T-cell (primary cell): ENCODE measurements at places on chromosomes 16 and 17.
A peak's percentile ranks its signal among the peaks of the same experiment; 100 is the strongest.

DNA sequence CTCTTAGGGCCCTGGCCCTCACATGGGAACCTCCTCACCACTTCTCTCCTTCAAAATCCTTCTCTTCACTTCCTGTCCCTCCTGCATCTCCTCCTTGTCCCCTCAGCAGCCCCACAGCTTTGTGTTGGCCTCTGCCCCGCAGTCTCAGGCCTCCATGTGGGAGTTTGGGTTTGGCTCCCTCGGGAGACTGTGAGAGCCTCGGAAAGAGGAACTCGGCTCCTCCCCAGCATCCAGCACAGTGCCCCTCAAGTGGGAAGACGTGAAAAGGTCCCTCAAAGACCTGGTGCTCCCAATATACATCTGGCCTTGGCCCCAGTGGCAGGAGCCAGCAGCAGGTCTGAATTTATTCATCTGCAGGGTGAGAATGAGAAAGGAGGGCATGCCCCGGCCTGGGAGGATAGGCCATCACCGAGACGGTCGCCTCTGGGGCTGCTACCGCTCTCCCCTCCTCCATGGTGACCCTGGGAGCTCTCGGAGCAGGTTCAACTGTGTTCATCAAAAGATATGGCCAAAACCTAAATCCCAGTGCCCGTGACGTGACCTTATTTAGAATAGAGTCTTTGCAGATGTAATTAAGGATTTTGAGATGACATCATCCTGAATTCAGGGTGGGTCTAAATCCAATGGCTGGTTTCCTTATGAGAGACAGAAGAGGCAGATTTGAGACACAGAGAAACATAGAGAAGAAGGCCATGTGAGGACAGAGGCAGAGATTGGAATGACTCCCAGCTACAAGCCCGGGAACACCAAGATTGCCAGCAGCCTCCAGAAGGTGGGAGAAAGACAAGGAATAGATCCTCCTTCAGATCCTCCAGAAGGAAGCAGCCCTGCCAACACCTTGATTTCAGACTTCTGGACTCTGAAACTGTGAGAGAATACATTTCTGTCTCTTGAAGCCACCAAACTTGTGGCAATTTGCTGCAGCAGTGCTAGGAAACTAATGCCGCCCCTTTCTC, 135.1 kb downstream of the MRM1 start:
- DNase-seq: no peak

GRCh38 chr16:53094013-53094630, 39.3 kb downstream of the CHD9 start:
- peak; percentile 4 for DNase-seq

GRCh38 chr17:13735444-13735843, 133.7 kb upstream of the HS3ST3A1 start:
- DNase-seq: no peak

GRCh38 chr16:67396159-67397035, 3.1 kb upstream of the TPPP3 start:
- DNase-seq: no peak

GRCh38 chr17:29368926-29369325, 21.2 kb upstream of the TAOK1 start:
- no peak for DNase-seq

DNA sequence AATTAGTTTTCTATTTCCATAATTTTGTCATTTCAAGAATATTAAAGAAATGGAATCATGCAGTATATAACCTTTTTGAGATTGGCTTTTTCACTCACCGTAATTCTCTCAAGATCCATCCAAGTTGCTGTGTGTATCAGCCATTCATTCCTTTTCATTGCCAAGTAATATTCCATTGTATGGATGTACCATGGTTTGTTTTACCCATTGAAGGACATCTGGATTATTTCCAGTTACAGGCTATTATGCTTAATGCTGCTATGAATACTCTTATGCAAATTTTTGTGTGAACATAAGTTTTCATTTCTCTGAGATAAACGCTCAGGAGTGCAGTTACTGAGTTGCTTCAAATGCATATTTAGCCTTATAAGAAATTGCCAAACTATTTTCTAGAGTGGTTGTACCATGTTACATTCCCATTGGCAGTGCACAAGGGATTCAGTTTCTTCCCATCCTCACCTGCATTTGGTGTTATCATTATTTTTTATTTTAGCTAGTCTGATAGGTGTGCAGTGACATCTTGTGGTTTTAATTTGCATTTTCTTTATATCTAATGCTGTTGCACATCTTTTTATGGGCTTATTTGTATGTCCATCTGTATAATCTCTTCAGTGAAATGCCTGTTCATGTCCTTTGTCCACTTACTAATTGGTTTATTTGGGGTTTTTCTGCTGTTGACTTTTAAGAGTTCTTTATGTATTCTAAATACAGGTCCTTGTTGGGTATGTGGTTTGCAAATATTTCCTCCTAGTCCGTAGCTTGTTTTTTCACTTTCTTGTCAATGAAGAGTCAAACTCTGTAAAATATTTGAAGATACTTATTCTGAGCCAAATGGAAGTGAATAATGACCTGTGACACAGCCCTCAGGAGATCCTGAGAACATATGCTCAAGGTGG, 32.7 kb downstream of the BMERB1 start:
- no peak for DNase-seq

DNA sequence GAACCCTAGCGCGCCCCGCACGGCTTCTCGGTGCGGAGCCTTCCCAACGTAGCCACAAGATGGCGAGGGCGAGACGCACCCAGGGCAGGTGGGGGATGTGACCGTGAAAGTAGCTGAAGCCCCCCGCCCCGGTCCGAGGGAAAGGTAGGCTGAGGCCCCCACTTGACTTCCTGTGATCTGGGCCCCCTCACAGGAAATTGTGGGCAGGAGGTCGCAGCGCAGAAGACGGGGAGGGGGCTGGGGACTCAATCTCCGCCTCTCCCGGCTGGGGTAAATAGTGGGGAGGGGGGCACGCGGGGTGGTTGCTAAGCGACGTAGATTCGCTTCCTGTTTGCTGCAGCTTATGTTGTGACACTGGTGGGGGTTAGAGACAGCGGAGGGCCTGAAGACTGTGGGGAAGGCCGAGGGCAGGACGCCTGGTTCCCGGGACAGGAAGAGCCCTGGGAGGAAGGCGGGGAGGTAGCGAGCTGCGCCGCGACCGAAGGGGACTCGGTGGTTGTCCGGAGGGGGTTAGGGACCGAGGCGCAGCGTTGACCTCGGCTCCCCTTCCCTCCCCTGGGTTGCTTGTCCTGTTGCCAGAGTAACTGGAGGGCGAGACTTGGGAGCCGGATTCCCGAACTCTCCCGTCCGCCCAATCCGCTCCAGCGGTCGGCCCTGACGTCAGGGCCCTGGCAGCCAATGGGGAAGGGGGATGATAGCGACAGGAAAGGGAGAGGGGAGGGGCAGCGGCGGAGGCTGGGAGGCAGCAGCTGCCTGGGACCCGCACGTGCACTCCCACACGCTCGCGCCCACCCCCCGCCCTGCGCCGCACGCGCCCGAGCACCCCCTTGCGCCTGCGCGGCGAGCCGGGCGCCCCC, 1.2 kb downstream of the KDM6B start:
- DNase-seq: peak; percentile 92

GRCh38 chr17:9290226-9290613, 268.9 kb downstream of the NTN1 start:
- DNase-seq: no peak

GRCh38 chr16:29012913-29013553, 28.2 kb downstream of the LAT start:
- peak; percentile 39 for DNase-seq

DNA sequence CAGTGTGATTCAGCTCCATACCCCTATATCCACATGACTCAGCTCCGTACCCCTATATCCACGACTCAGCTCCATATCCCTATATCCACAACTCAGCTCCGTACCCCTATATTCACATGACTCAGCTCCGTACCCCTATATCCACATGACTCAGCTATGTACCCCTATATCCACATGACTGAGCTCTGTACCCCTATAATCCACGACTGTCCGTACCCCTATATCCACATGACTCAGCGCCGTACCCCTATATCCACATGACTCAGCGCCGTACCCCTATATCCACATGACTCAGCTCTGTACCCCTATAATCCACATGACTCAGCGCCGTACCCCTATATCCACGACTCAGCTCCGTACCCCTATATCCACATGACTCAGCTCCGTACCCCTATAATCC, 16.8 kb downstream of the CYB5D2 start:
- no peak for DNase-seq

GRCh38 chr16:9270424-9270823, 179.0 kb downstream of the HAPSTR1 start:
- no peak for DNase-seq

DNA sequence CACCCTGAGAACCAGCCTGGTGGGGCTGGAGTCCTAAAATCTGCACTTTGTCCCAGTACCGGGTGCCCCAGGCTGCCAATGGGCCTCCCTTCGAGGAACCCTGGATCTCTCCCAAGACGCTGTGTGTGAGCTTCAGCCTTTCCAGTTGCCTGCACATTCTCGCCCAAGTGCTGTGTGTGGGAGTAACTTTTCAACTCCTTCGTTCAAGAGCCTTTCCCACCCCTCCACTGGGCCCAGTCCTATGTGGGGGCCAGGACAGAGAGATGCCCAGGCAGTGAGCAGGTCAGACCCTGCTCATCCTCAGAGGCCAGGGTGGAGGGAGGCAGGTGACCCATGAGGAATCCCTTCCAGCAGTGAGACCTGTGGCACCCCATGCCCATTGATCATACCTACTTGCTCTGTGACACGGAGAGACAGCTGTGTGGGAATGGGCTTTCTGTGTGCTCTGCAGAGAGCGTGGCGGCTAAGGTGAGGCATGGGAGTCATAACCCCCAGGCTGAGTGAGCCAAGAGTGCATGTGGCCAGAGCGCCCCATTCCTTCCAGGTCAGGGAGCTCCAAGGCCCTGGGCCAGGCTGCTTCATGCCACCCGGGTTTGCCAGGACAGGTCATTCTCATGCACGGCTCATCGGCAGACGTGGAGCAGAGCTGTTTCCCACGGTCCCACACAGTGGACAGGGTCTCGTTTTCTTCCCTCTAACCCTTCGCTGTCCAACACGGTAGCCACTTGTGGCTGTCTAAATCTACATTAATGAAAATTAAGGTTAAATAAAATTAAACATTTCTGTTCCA, 154.4 kb downstream of the CLEC16A start:
- DNase-seq: no peak

GRCh38 chr17:57106107-57106835, 21.2 kb downstream of the AKAP1 start:
- DNase-seq: no peak

GRCh38 chr17:35529866-35530265, 7.6 kb downstream of the SLFN12L start:
- DNase-seq: no peak

- no peak for DNase-seq
Measured at GRCh38 chr17:72555052-72555451, 434.2 kb downstream of the SOX9 start.

DNA sequence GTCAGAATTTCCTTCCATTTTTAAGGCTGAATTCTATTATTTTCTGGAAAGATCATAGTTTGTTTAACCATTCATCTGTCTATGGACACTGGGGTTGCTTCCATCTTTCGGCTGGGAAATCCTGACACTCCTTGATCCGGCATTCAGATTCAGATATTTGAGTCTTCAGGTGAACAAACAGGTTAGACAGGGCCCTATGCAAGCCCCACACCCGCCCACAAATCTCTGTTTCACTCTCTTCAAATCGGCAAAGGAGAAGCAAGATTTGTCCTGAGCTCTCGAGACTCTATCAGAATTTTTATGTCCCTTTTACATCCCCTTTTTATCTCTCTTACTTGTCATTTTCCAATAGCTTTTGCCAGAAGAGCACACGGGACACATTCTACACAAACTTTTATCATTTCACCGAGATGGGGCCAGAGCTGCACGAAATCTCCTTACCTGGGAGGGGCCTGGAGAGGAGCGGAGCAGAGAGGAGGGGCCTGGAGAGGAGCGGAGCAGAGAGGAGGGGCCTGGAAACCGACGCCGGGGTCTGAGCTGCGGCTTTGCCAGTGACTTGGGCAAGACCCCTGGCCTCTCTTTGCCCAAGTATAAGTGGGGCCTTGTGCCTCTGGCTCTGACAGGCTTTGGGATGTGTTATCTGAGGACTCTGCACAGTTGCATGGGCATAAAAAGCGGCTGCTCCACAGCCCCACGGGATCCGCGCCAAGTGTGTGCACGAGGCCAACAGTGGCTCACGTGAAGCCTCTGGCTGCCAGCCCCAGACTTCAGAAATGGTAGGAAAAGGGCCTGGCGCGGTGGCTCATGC, 54.3 kb upstream of the RBFOX3 start:
- DNase-seq: no peak

- peak; percentile 19 for DNase-seq
Measured at GRCh38 chr17:2710803-2711607, 559 bp downstream of the CLUH start.

- DNase-seq: no peak
Measured at GRCh38 chr17:44383363-44383762, 6.1 kb downstream of the ITGA2B start.

- DNase-seq: no peak
Measured at GRCh38 chr16:81973737-81974136, 37.5 kb downstream of the SDR42E1 start.

- no peak for DNase-seq
Measured at GRCh38 chr17:8905331-8905730, 37.9 kb upstream of the PIK3R6 start.

DNA sequence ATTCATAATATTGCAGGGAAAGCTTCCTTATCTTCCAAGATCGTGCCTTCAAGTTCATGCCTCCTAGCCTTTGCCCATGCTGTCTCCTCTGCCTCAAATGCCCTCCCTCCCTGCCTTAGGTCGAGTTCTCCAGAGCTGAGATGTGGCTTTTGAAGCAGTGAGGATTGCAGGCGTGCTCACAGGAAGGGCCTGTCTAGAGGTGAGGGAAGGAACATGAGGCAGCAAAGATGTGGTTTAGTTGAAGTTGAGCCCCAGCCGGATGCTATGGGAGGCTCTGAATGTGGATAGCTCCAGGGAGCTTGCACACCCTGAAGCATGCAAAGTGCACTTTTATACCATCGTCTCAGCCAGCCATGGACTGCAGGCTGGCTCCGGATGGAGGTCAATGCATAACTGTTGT, 754.6 kb upstream of the EEF2KMT start:
- DNase-seq: no peak

DNA sequence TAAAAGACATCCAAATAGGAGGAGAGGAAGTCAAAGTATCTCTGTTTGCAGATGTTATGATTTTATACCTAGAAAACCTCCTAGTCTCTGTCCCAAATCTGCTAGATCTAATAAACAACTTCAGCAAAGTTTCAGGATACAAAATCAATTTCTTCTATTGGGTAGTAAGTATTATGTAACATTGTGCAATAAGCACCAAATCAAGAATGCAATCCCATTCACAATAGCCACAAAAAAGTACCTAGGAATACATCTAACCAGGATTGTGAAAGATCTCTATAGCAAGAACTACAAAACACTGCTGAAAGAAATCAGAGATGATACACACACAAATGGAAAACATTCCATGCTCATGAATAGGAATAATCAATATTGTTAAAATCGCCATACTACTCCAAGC, 13.0 kb downstream of the NLRP1 start:
- no peak for DNase-seq
